Ecto neural progenitor cell (in vitro differentiated cells): ENCODE measurements at places on chromosomes 7 and 10.

- DNase-seq = no peak
These were observed 35.2 kb upstream of the MBL2 start for GRCh38 chr10:52807803-52808202.

DNA sequence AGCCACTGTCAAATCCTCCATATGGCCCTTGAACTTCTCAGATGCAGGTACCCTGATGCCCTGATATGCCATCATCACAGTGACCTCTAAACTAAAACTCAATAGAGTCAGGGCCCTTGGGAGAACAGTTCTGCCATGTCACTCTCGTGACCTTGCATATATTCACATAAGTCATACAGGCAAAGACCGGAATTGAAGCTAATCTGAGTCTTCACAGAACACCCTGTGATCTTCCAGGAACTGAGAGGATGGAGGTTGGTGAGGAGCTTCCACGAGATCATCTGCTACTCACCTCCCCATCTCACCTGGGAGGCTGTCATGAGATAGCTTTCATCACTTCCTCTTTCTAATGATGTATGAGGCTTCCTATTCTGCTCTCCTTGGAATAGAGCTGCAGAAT, 228.7 kb upstream of the CCDC6 start:
- no peak for DNase-seq

GRCh38 chr10:126042354-126042753, 146.0 kb downstream of the FANK1 start:
- no peak for DNase-seq

GRCh38 chr10:44376472-44377099, 8.3 kb downstream of the CXCL12 start:
- DNase-seq = no peak

- no peak for DNase-seq
These were observed 180.2 kb upstream of the TPK1 start for GRCh38 chr7:145016068-145016467.
